ENCODE measurements at places on chromosomes 4 and X. TPM values are rescaled to one million over a fixed set of nuclear protein-coding genes. Genes with fewer than 3 reads are reported as not detected.

Gene HTRA3
- total RNA-seq: 0.05 TPM

Gene HSFX3
- not detected for total RNA-seq

Gene TMEM31
- total RNA-seq: not detected

Gene STOX2
- total RNA-seq: 4.5 TPM

Gene AFP
- 1.2 TPM for total RNA-seq

Gene RPL34
- total RNA-seq: 569 TPM

Gene AMOT
- 9.0 TPM for total RNA-seq

Gene SORCS2
- total RNA-seq: 11.0 TPM

Gene HMX1
- not detected for total RNA-seq

Gene CT47B1
- not detected for total RNA-seq

Gene SSX2
- not detected for total RNA-seq

Gene TECRL
- total RNA-seq: not detected

Gene LONRF3
- 7.2 TPM for total RNA-seq

Gene DGKQ
- 21.8 TPM for total RNA-seq

Gene PLS3
- 399 TPM for total RNA-seq

Gene IRS4
- total RNA-seq: not detected

Gene PLK4
- 11.3 TPM for total RNA-seq

Gene PWWP3B
- total RNA-seq: 1.5 TPM

Gene TRO
- 19.5 TPM for total RNA-seq

Gene FABP2
- under 0.01 TPM for total RNA-seq

All from renal cortical epithelial cell (primary cell).